ENCODE measurements at places on chromosomes 1 and 21.
A peak's percentile ranks its signal among the peaks of the same experiment; 100 is the strongest.

DNA sequence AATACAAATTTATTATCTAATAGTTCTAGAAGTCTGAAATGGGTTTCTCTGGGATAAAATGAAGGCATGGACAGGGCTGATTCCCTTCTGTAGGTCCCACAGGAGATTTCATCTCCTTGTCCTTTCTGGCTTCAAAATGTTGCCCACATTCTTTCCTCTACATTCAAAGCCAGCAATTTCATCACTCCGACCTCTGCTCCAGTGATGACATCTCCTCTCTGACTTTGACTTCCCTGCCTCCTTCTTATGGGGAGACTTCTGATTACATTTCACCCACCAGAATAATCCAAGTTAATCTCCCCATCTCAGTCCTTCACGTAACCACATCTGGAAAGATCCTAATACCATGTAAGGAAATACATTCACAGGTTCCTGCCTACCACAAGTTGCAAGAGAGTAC, 358.0 kb upstream of the C1orf87 start:
- no peak for DNase-seq

GRCh38 chr1:43521078-43521477, 9.6 kb upstream of the PTPRF start:
- DNase-seq, result no peak

DNA sequence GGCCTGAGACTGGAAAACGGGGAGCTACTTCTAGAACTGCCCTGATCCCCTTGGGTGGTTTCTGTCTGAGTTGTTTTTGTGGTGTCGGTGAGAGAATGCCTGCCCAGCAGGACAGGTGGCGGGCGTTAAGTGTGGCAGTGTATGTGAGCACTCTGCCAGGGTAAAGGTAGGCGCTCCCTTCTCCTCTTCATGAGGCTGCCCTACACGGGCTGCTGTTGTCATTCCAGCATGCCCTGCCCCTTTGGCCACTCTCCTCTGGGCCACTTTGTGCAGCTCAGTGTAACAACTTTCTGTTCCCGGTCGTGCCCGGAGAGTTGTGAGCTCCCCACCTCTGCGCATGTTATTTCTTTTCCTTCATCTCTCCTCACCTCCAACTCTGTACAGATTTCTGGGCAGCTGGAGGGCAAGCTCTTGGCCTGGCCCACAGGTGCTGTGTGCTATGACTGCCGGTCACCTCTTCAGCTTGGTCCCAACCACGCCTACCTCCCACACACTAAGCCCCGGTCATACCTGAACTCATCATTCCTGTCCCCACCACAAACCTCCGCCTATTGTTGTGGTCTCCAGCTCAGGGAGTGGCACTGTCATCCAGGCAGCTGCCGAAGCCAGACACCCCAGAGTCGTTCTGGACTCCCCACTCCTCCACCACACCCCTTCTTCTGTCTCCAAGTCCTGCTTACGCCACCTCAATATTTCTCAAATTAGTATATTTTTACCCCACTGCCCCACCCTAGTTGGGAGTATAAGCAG, 69.0 kb downstream of the GADD45A start:
- no peak for DNase-seq

- DNase-seq, result no peak
These were observed 264.8 kb downstream of the CAMTA1 start for GRCh38 chr1:7049913-7050625.

- no peak for DNase-seq
These were observed 312.9 kb downstream of the GRIK1 start for GRCh38 chr21:29626801-29627470.

DNA sequence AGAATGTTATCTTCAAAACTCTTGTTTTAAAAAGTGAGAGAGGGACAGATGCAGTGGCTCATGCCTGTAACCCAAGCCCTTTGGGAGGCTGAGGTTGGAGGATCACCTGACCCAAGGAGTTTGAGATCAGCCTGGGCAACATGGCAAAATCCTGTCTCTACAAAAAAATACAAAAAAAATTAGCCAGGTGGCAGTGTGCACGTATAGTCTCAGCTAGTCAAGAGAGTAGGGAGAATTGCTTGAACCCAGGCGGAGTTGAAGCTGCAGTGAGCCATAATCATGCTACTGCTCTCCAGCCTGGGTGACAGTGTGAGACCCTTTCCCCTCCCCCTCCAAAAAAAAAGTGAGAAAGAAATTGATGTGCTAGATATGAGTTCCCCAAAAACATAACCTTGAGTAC, 131.0 kb downstream of the KCNT2 start:
- no peak for DNase-seq

- no peak for DNase-seq
These were observed 5.1 kb upstream of the ELAVL4 start for GRCh38 chr1:50103615-50104081.

GRCh38 chr1:97350241-97350640, 570.6 kb downstream of the DPYD start:
- no peak for DNase-seq

GRCh38 chr1:165371588-165372225, 15.2 kb upstream of the LMX1A start:
- DNase-seq, result no peak

DNA sequence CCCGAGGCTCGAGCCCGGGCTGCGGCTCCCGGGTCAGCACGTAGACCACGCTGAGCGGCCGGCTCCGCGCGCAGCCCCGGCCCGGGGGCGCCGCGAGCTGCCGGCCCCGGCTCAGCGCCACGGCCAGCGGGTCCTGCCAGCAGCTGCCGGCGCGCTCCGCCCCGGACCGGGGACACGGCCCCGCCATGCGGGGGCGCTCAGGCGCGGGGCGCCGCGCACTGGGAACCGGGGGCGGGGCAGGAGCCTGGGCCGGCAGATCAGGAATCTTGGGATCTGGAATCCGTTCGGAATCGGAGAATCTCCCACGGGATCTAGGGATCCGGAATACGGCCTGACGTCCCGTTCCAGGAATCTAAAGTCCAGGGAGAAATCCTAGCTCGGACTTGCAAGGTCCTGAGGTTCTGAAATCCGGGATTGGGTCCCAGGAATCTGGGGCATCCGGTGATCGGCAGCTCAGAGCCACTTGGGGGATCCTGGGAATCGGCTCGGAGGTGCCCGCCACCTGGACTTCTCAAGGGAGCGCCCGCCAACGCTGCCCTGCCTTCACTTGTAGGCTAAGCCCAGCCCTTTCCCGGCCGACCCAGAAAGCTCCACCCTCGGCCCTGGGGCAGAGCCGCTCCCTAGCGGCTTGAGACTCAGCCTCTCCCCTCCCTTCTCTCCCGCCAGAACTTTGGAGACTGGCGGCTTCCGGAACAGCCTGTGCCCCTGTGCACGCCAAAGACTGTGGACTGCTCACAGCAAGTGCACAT, at the start of gene MAP3K6:
TSS of gene MAP3K6 (minus strand) at position 551 of the 749 bp plus-strand sequence. CDS start at position 187, 364 bp downstream.
- DNase-seq, result peak; percentile 71

DNA sequence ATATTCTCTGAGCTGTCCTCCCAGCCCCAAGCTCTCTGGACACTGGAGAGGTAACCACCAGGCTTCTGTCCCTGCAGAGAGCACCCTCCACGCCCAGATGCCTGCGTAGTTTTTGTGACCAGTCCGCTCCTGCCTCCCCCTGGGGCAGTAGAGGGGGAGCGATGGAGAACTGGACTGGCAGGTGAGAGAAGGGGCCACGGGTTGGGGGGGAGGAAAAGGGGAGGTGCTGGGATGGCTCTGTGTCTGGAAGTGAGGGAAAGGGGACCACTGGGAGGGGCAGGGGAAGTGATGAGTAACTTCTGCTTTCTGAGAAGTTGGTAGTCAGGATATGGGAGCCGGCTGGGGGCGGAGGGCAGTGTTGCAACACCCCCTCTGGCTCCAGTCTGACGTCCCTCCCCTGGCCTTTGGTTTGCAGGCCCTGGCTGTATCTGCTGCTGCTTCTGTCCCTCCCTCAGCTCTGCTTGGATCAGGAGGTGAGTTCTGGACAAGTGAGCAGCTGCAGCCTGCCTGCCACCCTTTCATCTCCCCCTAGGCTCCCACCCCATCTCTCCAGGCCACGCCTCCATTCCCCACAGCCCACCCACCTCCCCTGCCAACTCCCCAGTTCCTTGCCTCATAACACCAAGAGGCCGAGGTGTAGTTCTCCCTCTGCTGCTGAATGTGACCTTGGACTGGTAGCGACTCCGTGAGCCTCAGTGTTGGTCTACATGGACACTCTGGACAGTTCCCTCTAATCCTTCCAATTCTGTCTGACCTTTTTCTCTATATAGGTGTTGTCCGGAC, 3.1 kb downstream of the ADAMTSL4 start:
- no peak for DNase-seq

All from nephron progenitor cell (in vitro differentiated cells).